ENCODE measurements at places on chromosomes 5 and 9. TPM values are rescaled to one million over a fixed set of nuclear protein-coding genes. Genes with fewer than 3 reads are reported as not detected.

Gene IFNA21
- total RNA-seq = not detected

Gene QRFP
- total RNA-seq = not detected

Gene HTR4
- total RNA-seq = not detected

Gene ADAMTS16
- not detected for total RNA-seq

Gene SURF6
- total RNA-seq = 21.5 TPM

Gene PHPT1
- 109 TPM for total RNA-seq

Gene TRIM7
- 37.6 TPM for total RNA-seq

Gene ZNF883
- 3.3 TPM for total RNA-seq

Gene CNTNAP3
- 8.7 TPM for total RNA-seq

Gene PCDHGA4
- total RNA-seq = 0.07 TPM

Gene FOXD1
- total RNA-seq = 30.9 TPM

Gene ANKRD34B
- total RNA-seq = not detected

Gene NACC2
- total RNA-seq = 8.3 TPM

Gene MRRF
- total RNA-seq = 47.0 TPM

Gene C9orf153
- 0.28 TPM for total RNA-seq

Gene POLE3
- total RNA-seq = 63.7 TPM

Gene TMEM174
- total RNA-seq = not detected

Gene AGXT2
- total RNA-seq = not detected

Gene LRRC8A
- 152 TPM for total RNA-seq

Gene ADAMTS13
- 0.65 TPM for total RNA-seq

Gene SV2C
- total RNA-seq = 0.11 TPM

Gene GPR151
- not detected for total RNA-seq

Gene FCN1
- not detected for total RNA-seq

Gene PCDHAC1
- total RNA-seq = 0.11 TPM

Gene OLFM1
- total RNA-seq = 0.07 TPM

Gene PRDM9
- not detected for total RNA-seq

Gene STPG3
- not detected for total RNA-seq

Gene CD14
- total RNA-seq = not detected

Gene NANS
- total RNA-seq = 72.0 TPM

Gene GFPT2
- 0.07 TPM for total RNA-seq

Gene PCDHGB6
- 0.14 TPM for total RNA-seq

Gene SHOC1
- 0.03 TPM for total RNA-seq

Gene TAF11L10
- not detected for total RNA-seq

Gene PFN3
- total RNA-seq = not detected

Gene ADAMTSL2
- total RNA-seq = not detected

Gene IFNB1
- total RNA-seq = not detected

Gene CDC20B
- total RNA-seq = not detected

Gene NUTM2G
- not detected for total RNA-seq

Gene CCDC180
- 0.54 TPM for total RNA-seq

Gene ACOT12
- not detected for total RNA-seq

Gene CRB2
- total RNA-seq = not detected

Gene FREM1
- not detected for total RNA-seq

Gene DCP2
- total RNA-seq = 21.2 TPM

Gene SOX30
- total RNA-seq = not detected

Gene CCDC69
- 4.3 TPM for total RNA-seq

Gene TSLP
- not detected for total RNA-seq

Gene SLC45A2
- total RNA-seq = not detected

Gene TAS2R1
- total RNA-seq = not detected

Gene MFAP3
- total RNA-seq = 34.6 TPM

Gene SLC6A18
- total RNA-seq = not detected

Data from foreskin keratinocyte (primary cell).